Stimulated activated CD4-positive, alpha-beta T cell treated with anti-CD3 and anti-CD28 coated beads, Interleukin-15, amount 100 ng/mL, for 48 hours (primary cell): ENCODE measurements at places on chromosomes 2 and 18.

- no peak for DNase-seq
Observed at GRCh38 chr2:239285071-239285931, 115.5 kb downstream of the HDAC4 start.

DNA sequence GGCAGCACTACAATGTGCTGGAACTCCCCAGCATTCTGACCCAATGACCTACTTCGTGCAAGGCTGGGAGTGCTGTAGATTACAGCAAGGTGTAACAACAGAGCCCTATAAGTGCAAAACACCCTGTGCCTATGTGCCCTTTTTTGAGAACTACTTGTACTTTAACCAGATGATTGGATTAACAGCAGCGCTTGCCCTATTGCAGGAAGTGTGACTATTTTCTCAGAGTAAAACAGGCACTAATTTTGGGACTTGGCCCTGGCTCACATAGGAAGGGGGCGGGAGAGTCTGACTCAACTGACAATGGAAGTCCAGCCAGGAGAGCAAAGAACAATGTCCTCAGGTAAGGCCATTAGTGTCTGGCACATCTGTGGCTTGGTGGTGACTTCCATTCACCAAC is 35.6 kb upstream of the RNF125 start:
- DNase-seq: no peak

DNA sequence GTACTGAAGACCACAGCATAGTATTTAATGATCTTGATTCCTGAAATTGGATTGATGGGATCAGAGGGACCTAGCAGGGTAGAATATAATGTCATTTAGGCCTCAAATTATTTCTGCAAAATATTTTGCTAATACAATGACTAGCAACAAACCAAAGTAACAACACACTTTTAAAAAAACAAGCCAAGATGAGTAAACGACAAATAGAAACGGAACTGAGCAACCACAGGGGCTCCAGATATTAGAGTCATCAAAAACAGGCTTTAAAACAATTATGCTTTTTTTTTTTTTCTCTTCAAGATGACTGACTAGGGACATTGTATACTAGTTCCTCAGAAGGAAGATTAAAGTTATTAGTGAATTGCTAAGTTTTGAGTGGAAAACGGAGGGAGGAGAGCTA is 447.1 kb upstream of the MMADHC start:
- no peak for DNase-seq

DNA sequence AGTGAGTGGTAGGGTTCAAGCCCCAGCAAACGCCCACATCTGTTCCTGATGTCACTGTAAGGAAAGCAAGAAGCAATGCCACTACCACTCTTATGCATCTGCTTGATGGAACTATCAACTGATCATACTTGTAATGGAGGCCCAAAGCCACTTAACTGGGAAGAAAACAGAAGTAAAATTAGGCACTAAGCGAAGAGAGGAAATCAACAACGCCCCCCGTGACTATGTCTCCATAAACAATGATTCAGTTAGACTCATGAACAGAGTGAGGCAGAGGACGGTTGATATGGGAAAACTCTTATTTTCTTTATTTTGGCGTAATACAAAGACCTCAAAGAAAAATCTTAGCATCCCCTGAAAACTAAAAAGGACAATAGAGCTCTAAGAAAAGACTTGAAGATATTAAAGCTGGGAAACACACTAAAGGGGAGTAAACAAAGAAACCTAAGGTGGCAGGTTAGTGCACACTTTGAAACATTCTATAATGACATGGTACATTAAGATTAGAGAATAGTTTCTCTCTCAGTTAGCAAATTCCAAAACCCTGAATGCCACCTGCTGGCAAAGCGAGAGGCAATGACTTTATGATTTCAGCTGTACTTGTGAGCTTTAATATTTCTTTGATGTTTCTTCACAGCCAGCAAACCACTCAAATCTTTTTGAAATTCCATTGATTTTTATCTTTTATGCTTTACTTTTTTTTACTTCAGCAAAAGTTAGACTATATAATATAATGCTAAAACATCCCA is 86.5 kb downstream of the LRP2 start:
- DNase-seq: no peak

DNA sequence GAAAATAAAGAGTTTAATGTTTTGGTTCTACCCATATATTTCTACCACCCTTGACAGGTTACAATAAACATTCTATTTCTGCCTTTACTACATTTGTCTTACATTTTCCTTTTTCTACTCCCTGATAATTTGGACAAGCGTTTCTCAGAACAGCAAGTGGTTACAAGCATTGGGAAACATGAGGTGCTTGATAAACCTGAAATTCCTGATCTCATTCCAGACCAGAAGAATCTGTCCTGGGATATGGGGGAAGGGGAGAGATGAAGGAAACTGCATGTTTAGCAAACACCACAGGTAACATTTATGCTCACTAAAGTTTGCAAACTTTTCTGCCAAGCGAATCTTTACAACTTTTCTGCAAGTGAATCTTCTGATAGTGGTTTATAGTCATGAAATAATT is 28.3 kb upstream of the DSC1 start:
- no peak for DNase-seq

- DNase-seq: no peak
Observed at GRCh38 chr2:28516950-28517349, 21.1 kb downstream of the PLB1 start.

DNA sequence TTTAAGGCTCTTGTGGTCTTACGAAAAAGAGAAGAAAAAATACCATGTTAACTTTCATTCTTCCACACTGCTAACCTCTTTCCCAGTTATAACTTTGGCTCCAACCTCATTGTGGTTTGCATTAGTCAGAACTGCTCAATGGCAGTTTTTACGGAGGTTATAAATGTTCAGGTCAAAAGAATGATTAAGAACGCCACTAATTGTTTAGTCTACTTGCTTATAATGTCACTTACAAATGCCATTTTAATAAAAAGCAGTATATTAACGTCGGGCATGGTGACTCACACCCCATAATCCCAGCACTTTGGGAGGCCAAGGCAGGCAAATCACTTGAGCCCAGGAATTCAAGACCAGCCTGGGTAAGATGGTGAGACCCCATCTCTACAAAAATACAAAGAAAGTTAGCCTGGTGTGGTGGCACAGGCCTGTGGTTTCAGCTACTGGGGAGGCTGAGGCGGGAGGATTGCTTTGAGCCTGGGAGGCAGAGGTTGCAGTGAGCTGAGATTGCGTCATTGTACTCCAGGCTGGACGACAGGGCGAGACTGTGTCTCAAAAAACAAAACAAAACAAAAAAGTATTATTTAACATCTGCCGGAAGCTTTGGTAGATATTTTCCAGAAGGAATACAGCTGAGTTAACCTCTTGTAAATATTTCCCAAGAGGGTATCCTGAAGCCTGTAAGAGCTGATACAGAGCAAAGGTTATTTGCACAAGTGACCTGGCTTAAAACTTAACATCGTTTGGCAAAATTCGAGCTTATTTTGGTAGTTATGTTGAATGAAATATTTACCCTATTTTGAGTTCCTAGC is 5.1 kb downstream of the AGPS start:
- no peak for DNase-seq

GRCh38 chr2:74142340-74142739 is 5.4 kb downstream of the BOLA3 start:
- no peak for DNase-seq

DNA sequence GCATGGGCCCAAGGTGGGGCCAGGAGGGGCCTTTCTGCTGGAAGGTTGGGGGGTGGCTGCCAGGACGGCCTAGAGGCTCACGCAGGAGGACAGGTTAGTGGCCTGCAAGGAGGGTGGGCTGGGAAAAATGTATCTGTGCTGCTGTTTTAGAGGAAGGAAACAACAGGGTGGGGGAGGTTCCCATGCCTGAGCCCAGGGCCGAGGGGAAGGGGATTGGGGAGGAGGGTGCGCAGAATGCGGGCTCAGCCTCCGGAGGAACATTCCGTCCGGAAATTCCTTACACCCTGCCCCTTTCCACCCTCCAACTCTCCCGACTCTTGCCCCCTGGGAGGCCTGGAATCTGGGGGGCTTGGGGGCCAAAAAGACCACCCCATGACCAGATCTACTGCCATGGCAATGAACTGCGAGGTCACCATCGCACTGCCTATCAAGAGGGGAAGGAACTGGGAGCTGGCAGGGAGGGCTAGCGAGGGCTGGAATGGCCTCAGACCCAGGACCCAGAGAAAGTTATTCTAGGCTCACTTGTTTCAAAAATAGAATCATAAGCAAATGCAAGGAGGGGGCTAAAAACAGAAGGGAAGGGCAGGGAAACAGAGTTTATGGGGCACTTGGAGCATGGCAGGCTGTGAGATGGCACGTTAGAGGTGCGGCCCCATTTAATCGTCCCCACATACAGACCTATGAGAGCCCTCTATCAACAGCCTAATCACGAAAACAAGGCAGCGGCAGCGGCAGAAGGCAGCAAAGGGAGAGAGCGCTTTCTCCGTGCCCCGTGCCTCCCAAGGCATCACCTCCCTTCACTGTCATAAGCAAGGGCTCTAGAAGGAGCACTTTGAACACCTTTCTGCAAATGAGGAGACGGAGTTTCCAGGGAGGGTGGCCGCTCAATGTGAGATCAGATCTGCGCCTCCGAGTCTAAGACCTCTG is 90.4 kb downstream of the TNS1 start:
- DNase-seq: no peak
